ENCODE measurements at places on chromosomes 13 and 19. TPM values are rescaled to one million over a fixed set of nuclear protein-coding genes. Genes with fewer than 3 reads are reported as not detected.

DNA sequence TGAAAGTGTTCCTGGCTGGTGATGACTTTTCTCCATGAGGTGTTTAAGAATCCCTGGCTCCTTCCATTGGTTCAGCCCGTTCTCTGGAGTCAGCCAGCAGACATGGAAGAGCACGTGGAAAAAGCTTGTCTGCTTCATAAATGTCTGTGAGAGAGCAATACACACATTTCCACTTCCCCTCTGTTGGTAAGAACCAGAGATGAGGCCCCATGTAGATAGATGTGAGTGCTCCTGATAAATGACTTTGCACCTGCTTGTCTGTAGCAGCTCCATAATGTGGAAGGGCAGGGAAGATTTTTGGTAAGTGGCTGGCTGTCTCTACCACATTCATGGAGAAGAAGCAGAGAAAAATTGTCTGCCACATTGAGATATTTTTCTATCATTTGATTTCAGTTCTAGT, 325.8 kb downstream of the LMO7 start:
- no peak for DNase-seq

GRCh38 chr19:19379527-19379926, 25.9 kb upstream of the GATAD2A start:
- no peak for DNase-seq

DNA sequence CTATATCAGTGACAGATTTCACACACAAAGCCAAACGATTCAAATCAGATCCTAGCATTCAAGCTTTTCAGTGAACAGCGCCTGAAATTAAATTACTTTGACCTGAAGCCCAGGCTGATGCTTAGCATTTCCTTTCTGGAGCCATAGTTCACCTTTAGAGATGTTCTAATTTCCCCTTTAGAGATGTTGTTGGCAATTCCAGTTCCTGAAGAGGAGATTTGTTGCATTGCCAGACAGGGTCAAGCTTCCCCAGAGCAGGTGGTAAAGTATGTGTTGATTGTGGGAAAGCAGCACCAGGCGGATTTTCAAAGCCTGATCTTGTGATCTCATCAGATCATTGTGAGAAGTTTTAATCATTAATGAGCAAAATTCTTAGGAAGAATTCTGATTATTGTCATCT, 609.8 kb upstream of the KLF12 start:
- no peak for DNase-seq

DNA sequence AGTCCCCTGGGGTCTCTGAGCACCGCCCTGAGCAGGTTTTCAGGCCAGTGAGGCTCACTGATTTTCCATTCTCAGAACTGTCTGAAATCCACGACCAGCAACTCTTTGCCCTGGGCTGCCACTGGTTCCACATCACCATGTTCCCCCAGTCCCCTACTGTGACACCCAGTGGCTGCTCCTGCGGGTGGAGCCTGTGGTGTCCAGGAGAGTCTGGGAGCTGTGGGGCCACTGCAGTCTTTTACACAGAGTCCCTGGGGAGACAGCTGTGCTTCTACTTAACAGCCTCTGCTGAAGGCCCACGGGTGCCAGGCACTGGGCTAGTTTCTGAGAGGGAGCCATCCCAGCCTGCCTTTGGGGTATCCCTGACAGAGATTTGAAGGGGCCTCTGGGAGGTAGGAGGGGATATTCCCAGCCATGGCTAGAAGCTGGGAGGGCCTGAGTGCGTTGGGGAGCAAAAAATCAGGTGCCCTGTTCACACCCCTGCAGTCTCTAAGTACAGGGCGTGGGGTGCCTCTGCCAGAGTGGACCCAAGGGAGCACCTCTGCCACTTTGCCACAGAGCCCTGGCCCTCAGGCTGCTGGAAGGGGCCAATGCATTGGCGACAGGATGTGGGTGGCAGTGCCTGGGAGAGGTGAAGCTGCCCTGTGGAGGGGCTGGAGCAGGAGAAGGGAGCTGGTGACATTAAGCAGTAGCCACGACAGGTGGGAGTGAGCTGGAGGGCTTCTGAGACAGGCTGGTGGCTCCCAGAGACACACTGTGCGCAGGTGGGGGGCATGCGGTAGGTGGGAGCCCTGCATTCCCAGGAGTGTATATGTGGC, 200.2 kb upstream of the ZNF536 start:
- DNase-seq, result no peak

DNA sequence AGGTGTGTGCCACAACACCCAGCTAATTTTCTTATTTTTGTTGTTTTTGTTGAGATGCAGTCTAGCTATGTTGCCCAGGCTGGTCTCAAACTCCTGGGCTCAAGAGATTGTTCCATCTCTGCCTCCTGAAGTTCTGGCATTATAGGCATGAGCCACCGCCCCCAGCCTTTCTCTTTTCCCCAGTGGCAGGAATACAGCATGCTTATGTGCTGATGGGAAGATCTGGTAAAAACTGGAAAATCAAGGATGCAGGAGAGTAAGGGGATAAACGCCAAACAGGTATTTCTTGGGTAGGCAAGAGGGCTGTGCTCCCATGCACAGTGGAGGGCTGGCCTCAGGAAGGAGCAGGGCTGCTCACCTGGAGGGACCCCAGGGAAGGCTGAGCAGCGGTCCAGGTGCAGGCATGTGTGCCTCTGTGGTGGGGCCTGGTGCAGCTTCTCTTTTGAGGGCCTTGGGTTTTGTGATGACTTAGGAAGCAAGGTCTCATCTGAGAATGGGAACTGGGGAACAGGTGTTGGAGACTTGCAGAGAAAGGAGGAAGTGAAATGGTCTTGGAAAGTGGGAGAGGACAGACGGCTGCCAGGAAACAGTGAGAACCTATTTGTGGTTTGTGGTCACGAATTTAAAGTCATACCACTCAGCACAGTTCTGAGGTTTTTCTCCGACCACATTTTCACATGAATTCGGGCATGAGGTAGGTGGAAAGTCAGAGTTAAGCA, 106.5 kb downstream of the TEX26 start:
- DNase-seq, result no peak

DNA sequence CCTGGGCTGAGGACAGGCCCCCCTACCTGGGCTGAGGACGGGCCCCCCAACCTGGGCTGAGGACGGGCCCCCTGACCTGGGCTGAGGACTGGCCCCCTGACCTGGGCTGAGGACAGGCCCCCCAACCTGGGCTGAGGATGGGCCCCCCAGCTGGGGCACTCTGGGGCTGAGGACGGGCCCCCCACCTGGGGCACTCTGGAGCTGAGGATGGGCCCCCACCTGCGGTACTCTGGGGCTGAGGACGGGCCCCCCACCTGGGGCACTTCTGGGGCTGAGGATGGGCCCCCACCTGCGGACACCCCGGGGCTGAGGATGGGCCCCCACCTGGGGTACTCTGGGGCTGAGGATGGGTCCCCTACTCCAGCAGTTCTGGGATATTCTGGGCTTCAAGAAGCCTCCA, 65.5 kb downstream of the RASA3 start:
- DNase-seq, result no peak

- no peak for DNase-seq
Observed at GRCh38 chr13:59755632-59756290, 408.0 kb downstream of the DIAPH3 start.

Gene TEX101
- not detected for total RNA-seq

Gene FFAR2
- 0.21 TPM for total RNA-seq
